Activated CD4-positive, CD25-positive, alpha-beta regulatory T cell treated with anti-CD3 and anti-CD28 coated beads, Interleukin-2, amount 50 U/mL, for 72 hours (primary cell): ENCODE measurements at places on chromosomes 2 and 18.

- DNase-seq = no peak
Measured at GRCh38 chr2:102594445-102595016, 24.8 kb upstream of the SLC9A2 start.

DNA sequence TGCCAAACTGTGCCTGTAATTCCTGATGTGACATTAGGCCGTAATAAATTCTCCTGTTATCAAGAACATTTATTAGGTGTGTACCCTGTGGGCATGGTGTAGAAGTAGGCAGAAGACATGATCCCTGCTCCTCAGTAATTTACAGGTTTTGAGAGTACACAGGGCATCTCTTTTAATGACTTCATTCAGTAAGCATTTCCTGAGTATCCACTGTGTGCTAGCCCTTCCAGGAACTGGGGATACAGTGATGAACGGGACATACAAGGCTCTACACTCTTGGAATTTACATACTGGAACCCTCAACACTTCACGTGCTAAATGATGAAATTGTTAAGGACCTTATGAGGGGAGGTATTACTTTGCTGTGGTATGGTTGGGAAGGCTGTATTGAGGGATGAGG lies 30.2 kb downstream of the DIS3L2 start:
- no peak for DNase-seq

DNA sequence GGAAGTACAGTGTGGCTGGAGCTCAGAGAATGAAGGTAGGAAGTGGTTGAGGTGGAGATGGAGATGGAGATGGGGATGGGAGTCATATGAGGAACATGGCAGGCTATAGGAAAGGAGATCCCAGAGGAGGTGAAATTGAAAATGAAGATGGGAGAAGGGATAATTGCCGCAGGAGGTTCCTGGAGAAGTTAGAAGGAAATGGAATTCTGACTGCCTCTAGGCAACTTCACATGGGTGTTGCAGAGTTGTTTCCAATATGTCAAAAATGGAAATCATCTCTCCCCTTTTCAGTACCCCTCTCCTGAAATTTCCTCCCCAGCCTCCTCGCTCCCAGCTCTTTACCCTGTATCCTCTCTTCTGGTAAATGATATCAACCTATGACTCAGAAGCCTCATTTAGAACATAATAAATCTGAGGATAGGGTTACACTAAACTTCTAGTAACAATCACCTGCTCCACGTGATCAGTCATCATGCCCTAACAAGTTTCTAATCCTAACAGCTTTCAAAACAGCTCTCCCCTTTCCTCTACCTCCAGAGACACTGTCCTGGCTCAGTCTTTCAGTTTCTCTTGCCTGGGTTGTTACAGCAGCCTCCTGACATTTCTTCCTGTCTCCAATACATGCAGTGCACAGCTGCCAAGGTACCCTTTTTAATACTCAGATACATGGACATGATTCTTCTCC lies 201.9 kb upstream of the RBMS1 start:
- no peak for DNase-seq

- no peak for DNase-seq
Measured at GRCh38 chr2:11757101-11757500, 10.7 kb downstream of the LPIN1 start.

GRCh38 chr2:232310121-232310520 lies 68.4 kb upstream of the ALPP start:
- DNase-seq = no peak

GRCh38 chr18:75041586-75041985 lies 167.4 kb downstream of the PTGR3 start:
- DNase-seq = no peak

DNA sequence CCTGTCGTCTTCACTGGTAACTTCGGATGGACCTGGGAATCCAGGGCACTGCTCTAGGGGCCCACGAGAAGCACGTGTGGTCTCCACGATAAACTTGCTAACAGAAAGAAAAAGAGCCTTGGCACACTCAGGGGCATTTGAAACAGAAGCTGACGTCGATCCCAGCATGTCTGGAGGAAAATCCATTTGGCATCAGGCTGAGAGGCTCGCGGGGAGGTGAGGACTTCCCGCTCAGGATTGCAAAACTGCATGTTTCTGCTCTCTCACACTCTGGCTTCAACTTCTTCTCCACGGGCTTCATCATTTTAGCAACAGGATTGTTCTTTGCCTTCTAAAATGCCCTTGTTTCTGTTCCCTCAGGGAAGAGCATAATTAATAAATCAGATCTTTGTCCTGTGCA lies 181.7 kb upstream of the COPS8 start:
- no peak for DNase-seq

GRCh38 chr2:57368190-57368589 lies 678.4 kb upstream of the VRK2 start:
- no peak for DNase-seq

DNA sequence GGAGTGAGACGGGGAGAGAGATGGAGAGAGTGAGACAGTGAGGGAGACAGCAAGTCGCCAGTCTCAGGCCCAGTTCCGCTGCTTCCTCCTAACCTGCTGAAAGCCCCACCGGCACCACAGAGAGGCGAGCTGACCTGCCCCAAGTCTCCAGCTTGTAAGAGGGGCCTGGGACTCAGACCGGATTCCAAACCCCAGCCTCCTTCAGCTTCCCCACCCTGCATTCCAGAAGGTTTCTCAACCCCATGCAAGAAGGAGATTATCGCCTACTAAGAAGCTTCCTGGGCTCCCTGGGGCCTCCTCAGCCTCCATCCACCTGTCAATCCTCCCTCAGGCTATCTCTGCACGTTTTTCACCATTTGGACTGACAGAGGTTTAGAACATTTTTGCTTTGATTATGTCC lies 173.1 kb upstream of the RAB6C start:
- DNase-seq = no peak

GRCh38 chr2:5677133-5677532 lies 15.1 kb upstream of the SOX11 start:
- no peak for DNase-seq

DNA sequence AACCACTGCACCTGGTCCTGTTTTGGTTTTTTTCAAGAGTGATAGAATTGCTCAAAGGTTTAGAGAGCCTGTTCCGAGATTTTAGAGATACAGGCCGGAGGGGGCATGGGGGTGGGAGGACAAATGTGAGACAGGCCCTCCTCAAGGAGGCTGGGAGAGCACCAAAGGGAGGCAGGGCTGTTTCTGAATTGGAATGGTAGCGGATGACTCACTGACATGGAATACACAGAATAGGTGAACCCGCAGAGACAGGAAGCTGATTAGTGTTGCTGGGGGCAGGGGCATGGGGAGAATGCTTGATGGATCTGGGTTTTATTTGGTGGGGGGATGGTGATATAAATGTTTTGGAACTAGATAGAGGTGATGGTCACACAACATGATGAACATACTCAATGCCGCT lies 111.0 kb upstream of the MGAT5 start:
- no peak for DNase-seq

DNA sequence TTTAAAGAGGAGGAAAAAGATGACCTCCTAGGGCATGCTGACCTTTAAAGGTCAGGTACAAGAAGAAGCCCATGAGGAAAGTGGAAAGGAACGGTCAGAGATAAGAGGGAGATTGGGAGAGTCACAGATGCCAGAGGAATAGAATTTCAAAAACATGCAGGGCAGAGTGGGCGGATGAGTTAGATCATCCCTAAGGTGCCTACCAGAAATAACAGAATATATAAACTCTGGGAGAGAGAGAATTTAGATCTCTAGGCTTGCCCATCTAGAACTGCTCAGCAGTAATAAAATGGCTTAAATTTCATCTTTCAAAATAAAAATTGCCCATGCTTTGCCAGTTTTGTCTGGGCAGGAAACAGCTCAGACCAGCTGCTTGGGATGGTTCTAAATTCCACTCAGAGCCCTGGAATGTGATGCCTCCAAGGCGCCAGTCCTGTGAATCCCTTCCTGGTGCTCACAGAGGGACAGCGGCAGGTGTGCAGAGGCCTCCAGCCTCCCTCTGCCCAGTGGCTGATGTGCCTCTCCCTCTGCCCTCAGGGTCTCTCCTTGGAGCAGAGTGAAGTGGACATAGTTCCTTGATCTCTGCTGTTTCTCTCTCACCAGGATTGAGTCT lies 130.9 kb downstream of the ANTXR1 start:
- DNase-seq = no peak

- DNase-seq = no peak
Measured at GRCh38 chr2:43715300-43716098, 39.3 kb upstream of the C1GALT1C1L start.

- no peak for DNase-seq
Measured at GRCh38 chr2:138390316-138390945, 111.1 kb upstream of the SPOPL start.

- no peak for DNase-seq
Measured at GRCh38 chr2:175282886-175283285, 101.4 kb upstream of the ATP5MC3 start.

DNA sequence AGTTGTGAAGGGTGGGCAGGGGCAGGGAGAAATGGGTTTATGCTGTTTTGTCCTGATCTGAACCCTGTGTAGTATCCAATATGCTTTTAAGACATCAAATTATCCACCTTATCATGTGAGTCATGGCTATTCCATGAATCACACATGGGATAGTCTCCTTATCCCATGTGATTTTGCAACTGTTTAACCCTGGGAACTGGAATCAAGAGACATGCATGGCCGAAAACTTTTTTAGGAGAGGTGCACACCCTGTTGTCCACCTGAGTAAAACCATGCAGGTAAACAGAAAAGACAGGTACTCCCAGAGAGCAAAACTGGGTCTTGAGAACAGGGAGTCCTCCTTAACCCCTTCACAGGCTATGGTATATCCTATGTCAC lies 490.6 kb upstream of the HS6ST1 start:
- no peak for DNase-seq

DNA sequence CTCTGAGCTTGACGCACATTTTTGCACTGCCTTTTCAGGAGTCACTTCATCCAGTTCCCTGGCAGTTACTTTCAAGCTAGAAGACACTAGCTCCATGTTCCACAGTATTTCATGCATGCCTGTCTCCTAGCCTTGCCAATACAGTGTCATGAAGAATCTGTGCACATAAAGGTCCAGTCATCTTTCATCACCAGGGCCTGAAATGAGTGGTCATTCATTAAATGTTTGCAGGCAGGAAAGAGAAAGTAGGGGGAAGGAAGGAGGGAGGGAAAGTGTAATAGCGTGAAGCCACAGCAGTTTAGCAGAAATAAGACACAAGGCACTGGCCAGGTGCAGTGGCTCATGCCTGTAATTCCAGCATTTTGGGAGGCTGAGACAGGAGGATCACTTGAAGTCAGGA lies 92.4 kb upstream of the COPS8 start:
- DNase-seq = no peak

DNA sequence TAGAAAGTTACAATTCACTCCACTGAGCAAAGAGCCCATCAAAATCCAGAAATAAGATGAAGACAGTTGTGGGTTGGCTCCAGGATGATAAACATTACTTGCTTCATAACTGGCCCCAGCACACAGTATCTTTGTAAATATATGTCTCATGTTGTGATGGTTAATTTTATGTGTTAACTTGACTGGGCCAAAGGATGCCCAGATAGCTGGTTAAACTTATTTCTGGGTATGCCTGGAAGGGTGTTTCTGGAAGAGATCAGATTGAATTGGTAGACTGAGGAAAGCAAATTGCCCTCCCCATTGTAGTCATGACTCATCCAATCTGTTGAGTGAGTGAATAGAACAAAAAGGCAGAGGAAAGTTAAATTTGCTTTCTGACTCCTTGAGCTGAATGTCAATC lies 373.8 kb downstream of the LNPK start:
- no peak for DNase-seq
